Fibroblast of lung (primary cell): ENCODE measurements at places on chromosomes 13 and 19. TPM values are rescaled to one million over a fixed set of nuclear protein-coding genes. Genes with fewer than 3 reads are reported as not detected.
A peak's percentile ranks its signal among the peaks of the same experiment; 100 is the strongest.

GRCh38 chr13:105112561-105112960 lies 1422.9 kb downstream of the EFNB2 start:
- DNase-seq: no peak

- no peak for DNase-seq
Measured at GRCh38 chr13:67935626-67936025, 705.5 kb upstream of the PCDH9 start.

DNA sequence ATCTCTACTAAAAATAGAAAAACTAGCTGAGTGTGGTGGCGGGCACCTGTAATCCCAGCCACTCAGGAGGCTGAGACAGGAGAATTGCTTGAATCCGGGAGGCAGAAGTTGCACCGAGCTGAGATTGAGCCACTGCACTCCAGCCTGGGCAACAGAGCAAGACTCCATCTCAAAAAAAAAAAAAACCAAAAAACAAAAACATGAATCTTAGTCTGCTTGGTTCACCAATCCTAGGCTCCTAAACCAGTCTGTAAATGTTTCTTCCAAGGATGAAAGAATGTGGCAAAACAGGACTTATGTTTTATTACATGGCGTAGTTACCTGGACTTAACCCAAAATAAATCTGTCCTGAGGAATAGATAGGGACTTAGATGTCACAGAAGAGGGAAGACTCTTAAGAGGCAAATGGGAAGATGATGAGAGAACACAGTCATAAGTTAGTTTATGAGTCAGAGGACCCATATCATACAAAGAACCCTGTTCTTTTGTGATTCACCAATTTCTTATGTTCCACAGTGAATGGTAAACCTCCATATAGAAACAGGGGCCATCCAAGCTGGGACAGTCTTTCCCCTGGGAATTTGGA lies 6.9 kb upstream of the FBXL3 start:
- no peak for DNase-seq

DNA sequence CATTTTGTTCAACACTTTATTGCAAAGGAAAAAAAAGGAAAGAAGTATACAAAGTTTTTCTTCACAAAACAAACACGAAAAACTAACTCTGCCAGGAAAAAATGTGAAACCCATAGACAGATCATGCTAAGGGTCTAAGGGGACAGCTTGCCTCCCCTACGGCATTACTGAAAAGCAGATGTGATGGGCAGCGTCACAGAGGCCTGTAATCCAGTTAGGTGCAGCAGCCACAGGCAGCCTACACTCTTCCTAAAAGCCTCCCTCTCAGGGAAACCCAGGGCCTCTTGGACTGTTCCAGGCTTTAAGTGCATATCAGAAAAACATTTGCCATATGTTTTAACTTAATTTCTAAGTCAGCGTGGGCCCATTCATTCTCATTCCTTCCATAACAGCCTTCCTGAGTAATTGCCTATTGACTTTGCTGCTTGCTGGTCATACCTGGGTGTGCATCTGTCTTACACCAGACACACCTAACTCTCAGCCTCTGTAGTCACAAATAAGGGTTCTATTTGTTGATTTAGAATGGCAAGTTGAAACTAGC lies 135.7 kb upstream of the SERP2 start:
- peak; percentile 81 for DNase-seq

DNA sequence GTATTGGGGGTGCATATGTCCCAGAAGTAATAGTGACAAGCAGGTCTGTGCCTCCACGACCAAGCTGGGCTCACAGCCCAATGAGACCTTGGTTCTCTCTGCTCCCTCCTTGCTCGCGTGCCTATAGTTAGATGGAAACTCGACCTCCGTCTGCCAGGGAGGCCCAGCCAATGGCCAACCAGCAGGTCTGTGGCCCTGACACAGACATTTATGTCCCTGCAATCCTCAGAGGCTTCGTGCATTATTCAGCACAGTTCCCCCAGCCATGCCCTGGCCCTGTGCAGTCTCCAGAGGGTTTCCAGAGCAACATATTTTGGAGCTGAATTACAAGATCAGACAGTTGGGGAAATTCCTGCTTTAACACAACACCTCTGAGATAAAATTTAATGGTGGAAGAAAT lies 105.1 kb downstream of the UQCRFS1 start:
- DNase-seq: no peak

- no peak for DNase-seq
Measured at GRCh38 chr19:40502647-40503319, 36.0 kb downstream of the SPTBN4 start.

- no peak for DNase-seq
Measured at GRCh38 chr13:111202156-111202621, 87.1 kb downstream of the ARHGEF7 start.

DNA sequence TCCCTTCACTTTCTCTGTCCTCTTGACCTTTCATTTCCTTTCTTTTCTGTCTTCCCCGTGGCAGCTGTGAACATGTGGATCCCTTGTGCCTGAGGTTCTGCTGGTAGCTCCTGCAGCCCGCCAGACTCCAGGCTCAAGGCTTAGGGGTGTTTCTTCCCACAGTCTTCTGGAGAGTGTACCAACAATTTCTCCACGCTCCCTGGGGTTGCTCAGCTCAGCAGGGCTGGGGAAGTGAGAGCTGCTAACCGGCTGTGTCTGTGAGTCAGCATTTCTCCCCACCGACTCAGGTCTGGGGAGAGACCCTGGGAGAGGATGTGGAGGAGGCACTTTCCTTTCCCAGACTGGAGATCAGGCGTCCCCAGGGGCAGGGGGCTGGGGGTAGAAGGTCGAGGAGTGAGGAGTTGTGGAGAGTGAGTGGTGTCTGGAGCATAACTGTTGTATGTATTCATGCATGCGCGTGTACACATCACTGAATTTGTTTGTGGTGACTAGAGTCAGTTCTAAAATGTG lies 193.6 kb downstream of the KCNRG start:
- peak; percentile 90 for DNase-seq

GRCh38 chr19:13033819-13034611 lies 38.7 kb downstream of the NFIX start:
- DNase-seq: peak; percentile 69

- no peak for DNase-seq
Measured at GRCh38 chr13:44739120-44739519, 163.0 kb upstream of the TSC22D1 start.

- no peak for DNase-seq
Measured at GRCh38 chr13:101382086-101382485, 34.2 kb downstream of the NALCN start.

GRCh38 chr13:101714195-101714594 lies 261.7 kb downstream of the ITGBL1 start:
- DNase-seq: no peak

DNA sequence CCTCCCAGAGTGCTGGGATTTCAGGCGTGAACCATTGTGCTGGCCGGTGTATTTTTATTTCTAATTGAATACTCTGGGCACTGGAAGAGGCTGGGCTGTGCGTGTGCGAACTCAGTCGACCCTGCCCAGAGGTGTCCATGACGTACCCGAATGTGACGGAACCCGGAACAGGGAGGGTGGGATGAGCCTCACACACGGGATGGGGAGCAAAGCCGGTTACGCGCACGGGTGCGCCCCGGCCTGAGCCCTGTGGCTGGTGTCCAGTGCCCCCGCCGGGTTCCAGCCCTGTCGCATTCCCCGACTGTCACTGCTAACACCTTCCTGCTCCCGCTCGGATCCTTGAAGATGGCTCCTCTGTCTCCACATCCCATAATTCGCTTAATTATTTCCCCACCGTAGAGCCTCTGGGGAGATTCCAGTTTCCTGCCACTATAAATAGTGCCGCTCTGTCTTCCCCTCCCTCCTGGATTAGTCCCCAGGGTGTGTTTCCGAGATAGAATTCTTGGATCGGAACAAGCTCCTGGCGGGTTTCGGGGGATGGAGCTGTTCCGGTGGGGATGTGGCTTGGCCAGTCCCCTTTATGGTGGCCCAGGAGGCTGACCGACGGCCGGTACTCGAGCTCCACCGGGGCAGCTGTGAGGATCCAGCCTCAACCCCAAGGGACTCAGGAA lies 22.0 kb downstream of the SBNO2 start:
- DNase-seq: no peak

DNA sequence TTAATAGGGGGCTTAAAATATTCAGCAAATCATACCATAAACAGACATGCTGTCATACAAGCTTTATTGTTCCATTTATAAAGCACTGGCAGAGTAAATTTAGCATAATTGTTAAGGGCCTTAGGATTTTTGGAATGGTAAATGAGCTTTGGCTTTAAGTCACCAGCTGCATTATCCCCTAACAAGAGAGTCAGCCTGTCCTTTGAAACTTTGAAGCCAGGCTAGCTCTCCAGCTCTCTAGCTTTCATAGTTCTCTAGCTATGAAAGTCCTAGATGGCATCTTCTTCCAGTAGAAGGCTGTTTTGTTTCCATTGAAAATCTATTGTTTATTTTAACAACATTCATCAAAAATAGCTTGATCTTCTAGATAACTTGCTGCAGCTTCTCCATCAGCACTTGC lies 420.8 kb upstream of the GPC6 start:
- no peak for DNase-seq

GRCh38 chr19:41510484-41510883 lies 65.5 kb upstream of the CEACAM21 start:
- DNase-seq: no peak

GRCh38 chr13:30276178-30276577 lies 31.2 kb downstream of the KATNAL1 start:
- DNase-seq: no peak

DNA sequence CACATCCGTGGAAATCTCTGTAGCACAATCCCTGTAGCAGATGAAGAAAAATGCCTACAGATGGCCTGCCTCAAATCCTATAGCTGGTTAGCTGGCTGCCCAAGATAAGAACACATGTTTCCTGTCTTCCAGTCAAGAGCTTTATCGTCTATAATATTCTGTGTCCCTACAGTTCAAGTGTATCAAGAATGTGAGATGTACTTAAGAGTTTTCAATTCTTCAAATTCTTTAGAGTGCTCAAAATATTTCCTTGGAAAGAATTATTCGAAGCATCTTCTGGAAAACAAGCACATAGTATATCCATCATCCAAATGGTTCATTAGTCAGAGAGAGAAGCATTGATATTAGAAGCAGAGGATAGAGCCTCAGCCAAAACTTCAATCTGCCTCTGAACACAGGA lies 239.8 kb downstream of the COG6 start:
- peak; percentile 52 for DNase-seq

GRCh38 chr19:19498255-19498991 lies 16.9 kb downstream of the TSSK6 start:
- no peak for DNase-seq

DNA sequence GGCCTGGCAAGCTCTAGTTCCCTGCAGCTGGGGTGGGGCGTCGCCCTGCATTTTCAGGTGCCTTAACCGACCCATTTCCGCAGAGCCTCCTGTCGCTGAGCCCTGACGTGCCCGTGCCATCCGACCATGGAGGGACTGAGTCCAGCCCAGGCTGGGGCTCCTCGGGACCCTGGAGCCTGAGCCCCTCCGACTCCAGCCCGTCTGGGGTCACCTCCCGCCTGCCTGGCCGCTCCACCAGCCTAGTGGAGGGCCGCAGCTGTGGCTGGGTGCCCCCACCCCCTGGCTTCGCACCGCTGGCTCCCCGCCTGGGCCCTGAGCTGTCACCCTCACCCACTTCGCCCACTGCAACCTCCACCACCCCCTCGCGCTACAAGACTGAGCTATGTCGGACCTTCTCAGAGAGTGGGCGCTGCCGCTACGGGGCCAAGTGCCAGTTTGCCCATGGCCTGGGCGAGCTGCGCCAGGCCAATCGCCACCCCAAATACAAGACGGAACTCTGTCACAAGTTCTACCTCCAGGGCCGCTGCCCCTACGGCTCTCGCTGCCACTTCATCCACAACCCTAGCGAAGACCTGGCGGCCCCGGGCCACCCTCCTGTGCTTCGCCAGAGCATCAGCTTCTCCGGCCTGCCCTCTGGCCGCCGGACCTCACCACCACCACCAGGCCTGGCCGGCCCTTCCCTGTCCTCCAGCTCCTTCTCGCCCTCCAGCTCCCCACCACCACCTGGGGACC lies 1.2 kb downstream of the ZFP36 start:
- DNase-seq: peak; percentile 46

- peak; percentile 83 for DNase-seq
Measured at GRCh38 chr13:89514534-89515312, 1832.8 kb upstream of the MIR17HG start.

DNA sequence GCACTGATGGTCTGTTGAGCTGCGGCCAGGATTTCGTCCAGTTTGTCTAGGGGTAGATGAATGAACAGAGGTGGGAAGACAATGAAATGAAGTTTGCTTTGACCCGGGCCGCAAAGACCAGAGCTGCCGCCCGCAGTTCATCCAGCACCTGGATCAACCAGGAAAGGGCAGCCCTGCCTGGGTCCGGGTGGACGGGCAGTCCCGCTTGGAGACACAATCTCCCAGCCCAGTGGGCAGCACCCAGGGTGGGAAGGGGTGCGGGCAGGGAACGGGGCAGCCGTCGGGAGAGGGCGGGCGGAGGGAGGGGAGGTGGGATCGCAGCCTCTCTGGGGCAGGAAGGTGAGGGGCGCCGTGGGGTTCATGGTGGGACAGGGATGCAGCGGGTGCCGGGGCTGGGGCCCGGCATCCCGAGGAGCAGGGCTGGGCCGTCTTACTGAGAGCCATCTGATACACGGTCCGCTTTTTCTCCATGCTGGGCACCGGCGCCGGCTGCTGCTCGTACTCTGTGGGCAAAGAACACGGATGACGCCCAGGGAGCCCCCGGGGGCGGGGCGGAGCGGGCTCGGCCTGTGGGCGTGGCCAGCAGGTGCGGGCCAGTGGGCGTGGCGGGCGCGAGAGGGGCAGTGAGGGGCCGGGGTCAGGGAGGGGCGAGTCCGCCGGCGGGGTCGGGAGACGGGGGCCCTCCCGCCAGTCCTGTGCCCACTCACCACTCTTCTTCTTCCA lies 33.1 kb downstream of the SHANK1 start:
- no peak for DNase-seq

GRCh38 chr13:43346427-43346826 lies 323.0 kb downstream of the DNAJC15 start:
- peak; percentile 52 for DNase-seq

ZNF28 gene
- 15.4 and 15.7 TPM in 2 replicates for total RNA-seq

RNF113B gene
- not detected in 2 replicates for total RNA-seq

SLC25A41 gene
- total RNA-seq: under 0.01 and 0.26 TPM in 2 replicates

SMIM17 gene
- under 0.01 and 0.33 TPM in 2 replicates for total RNA-seq

PEG3 gene
- 3.9 and 5.6 TPM in 2 replicates for total RNA-seq

NOP53 gene
- 59.6 and 110 TPM in 2 replicates for total RNA-seq

POLR1G gene
- total RNA-seq: 3.6 and 5.4 TPM in 2 replicates

CPAMD8 gene
- 0.51 and 1.7 TPM in 2 replicates for total RNA-seq

SPRED3 gene
- total RNA-seq: 0.77 and 1.5 TPM in 2 replicates

IL11 gene
- total RNA-seq: 0.66 and 1.0 TPM in 2 replicates

ZNF382 gene
- total RNA-seq: 13.4 and 16.0 TPM in 2 replicates

ATP8B3 gene
- 1.3 and 3.0 TPM in 2 replicates for total RNA-seq

ALOX5AP gene
- total RNA-seq: 0.17 TPM in 1 of 2 replicates, not detected in the other
